ENCODE measurements at places on chromosomes 16 and 17.

GRCh38 chr16:14549789-14550153 lies 80.3 kb downstream of the PARN start:
- no peak for DNase-seq

DNA sequence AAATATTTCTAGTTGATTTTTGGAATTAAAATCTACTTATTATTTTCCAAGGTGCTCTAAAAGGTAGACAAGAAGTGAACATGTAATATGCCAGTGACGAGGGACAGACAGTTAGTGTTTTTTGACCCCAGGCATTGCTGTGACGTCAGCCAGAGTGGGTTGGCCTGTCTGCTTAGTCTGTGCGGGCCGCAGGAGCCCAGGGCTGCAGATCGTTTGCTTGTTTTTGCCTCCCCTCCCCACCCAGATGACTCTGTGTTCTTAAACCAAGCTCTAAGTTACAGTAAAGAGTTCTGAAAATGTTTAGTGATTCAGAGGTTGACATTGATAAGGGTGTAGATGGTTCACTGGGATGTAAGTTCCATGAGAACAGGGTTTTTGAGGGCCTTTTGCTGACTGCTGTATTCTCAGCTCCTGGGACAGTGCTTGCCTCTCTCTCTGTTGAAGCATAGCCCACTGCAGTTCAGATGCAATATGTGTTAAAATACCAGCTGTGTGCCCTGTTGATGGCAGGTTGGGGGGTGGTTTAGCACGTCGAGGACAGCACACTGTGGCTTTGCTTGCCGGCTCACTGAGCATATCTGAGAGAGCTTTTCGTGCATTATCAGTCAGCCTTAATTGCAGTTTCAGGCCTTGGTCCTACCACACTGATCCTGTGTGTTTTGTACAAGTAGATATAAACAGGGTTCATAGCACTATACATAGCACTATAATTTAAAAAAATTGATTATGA lies 64.8 kb downstream of the SEC14L1 start:
- no peak for DNase-seq

- DNase-seq: no peak
Observed at GRCh38 chr17:73305845-73306836, 5.7 kb downstream of the CDC42EP4 start.

- no peak for DNase-seq
Observed at GRCh38 chr16:69520800-69521602, 44.8 kb upstream of the NFAT5 start.

DNA sequence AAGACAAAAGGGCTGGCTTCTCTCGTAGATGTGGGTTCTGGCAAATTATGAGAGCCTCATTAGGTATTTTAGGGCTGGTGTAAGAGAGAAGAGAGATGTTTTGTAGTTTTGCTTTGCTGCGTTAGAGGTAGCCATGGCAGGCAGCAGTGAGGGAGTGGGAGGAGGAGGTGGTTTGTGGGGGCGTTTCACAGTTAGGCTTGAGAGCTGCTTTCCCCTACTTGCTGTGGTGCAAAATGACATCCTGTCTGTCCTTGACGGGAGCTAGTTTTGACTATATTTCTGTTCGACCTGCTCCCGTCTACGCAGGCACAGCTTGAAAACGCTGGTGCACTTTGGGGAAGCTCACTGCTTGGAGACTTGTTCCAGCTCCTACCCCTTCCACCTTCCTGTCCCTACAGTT lies 75.5 kb downstream of the SLC5A11 start:
- peak; percentile 7 for DNase-seq

GRCh38 chr17:54956791-54957190 lies 11.7 kb downstream of the COX11 start:
- no peak for DNase-seq

GRCh38 chr17:43975898-43976297 lies 22.2 kb upstream of the PYY start:
- DNase-seq: no peak

DNA sequence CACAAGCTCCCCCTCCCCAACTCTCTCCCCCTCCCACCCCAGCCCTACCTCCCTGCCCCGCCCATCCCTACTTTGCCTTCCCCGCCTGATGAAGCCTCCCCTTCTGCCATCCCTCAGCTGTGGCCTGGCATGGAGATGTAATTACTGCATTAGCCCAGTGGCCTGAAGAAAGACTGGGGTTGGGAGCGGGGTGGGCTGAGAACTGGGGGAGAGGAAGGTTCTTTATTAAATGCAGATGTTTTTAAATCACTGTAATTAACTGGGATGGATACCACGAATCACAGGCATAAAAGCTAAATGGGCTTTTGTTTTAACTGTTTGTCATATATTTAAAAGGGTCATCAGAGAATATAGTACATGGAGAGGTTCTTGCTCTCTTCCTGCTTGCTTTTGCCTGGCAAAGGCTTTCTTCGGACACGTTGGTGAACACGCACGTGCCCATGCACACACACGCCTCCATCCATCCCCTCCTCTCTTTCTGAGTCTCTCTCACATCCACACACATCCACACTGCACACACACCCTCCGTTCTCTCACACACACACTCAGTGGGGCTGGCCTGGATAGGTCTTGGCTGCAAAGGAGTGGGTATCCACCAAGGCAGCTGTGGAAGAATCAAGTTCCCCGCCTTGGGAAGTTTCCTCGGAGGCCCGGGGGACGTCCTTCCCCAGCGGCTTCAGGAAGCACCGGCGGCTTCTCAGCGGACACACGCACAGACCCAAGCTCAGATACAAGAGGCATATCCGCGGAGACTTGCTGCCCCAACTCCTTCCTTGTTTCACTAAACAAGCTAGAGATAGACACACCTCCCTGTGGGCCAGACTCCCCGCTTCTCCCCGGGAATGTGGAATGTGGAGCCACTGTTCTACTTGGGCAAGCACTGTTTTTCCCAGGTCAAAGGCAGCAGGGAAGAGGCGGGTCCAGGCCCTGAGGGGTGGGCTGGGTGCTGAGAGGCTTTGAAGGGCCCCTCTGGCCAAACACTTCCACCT lies 27.4 kb upstream of the TNRC6C start:
- DNase-seq: no peak

- no peak for DNase-seq
Observed at GRCh38 chr17:58756246-58757161, 850 bp downstream of the PPM1E start.

- DNase-seq: peak; percentile 61
Observed at GRCh38 chr16:31354394-31355291, at the start of gene ITGAX. TSS of gene ITGAX (plus strand) at chr16:31355176. CDS start at chr16:31355255, 79 bp downstream.

DNA sequence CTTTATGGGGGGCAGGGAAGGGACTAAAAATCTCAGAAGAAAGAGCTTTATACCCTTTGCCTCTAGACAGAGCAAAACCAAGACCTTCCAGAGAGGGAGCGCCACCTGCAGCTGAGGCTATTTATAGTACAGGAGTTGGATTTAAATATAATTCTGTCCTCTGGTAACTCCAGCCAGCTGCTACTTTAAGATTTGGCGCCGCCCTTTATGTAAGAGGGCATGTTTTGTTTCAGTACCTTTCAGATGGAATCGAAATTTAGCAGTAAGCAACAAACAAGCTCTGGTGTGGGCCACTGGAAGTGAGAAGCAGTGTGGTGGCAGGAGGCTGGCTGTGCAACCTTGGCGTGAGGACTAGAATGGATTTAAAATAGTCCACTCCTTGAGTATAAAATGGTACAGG lies 5.2 kb upstream of the GUCY2D start:
- DNase-seq: peak; percentile 38

DNA sequence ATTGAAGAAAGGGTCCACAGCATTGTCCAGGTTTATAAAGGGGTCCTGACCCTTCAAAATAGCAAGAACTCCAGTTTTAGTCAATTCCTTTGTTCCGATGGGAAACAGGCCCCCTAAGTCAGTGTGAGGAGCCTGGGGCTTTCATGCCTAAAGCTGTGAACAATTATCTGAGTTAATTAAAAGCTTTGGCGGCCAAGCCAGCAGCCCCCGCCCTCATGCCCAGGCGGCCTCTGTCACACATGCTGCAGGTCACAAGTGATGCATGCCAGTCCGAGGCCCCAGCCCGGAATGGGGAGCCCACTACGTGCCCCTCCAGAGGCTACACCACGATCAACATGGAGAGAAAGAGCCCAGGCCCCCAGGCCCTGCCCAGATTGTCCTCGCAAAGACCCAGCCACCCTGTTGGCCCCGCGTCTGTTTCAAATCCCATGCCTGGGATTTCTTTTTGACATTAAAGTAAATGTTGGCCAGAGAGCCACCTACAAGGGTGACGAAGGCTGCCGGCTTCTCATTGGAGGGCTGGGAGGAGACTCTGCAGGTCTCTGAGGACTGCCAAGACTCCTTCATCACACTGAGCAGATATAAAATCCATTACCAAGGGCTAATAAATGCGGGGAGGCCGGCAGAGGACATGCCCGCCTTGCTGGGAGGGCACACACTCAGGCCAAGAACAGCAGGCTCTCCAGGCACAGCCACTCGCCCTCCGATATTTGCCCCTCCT lies 14.5 kb upstream of the PITPNM3 start:
- no peak for DNase-seq

DNA sequence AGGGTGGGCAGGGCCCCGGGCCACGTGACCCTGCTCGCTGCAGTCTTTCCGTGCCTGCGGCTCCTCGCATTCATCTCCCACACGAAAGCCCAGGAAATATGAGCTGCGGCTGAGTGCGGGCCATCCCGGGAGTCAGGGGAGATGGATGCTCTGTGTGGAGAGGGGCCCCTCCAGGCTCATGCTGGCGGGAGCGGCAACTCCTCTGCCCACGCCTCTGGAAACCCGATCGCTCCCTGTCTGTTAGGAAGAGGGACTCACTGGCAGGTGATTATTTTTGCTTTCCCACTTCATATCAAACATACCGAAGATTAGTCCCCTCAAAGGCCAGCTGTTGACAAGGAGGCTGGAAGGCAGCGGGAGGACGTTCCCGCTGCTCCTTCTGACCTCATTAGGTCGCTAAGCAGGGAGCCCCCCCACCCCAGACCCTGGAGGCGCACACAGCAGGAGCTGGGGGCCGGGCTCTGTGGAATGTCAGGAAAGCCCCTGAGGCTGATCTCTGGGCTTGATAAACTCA lies 228.5 kb downstream of the FOXL1 start:
- DNase-seq: no peak

GRCh38 chr17:64992325-64992802 lies 64.2 kb downstream of the GNA13 start:
- DNase-seq: no peak

- no peak for DNase-seq
Observed at GRCh38 chr17:37097154-37097553, 148.4 kb downstream of the AATF start.

DNA sequence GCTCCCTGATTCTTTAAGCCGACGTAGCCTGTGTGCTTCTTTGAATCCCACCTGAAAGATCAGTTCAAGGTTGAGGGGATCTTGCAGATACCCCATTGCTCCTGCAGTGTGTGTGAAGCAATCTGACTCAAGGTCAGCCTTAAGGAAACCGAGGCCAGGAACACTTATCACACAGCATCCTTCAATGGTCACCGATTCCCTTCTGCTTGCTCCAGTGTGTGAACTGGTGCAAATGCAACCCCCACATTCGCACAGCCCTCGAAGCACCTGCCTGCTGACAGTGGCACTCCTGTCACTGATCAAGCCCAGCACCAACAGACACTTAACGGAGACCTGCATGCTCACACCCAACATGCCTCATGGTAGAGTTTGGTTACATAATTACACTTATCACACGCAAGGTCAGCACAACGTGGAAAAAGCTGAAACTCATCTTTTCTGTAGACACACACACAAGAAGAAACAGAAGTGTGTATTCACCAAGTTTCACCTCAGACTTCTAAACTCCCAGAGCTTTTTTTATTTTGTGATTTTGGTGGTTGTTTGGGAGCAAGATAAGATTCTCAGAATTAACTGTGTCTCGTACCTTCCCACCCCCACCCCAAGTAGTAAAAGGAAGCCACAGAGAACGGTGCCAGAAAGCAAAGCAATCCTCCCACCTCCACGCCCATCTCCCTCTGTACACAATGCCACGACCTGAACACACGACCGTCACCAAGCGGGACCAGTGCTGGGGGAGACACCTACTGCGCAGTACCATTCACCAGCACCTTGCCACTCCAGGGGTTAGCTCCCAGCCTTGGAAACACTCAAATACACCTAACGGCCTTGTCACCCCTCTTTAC lies 37.2 kb downstream of the LITAFD start:
- no peak for DNase-seq

- no peak for DNase-seq
Observed at GRCh38 chr17:21042458-21043295, at the start of gene USP22. TSS of gene USP22 (minus strand) at chr17:21043011. CDS start at chr17:21042835, 176 bp downstream.

DNA sequence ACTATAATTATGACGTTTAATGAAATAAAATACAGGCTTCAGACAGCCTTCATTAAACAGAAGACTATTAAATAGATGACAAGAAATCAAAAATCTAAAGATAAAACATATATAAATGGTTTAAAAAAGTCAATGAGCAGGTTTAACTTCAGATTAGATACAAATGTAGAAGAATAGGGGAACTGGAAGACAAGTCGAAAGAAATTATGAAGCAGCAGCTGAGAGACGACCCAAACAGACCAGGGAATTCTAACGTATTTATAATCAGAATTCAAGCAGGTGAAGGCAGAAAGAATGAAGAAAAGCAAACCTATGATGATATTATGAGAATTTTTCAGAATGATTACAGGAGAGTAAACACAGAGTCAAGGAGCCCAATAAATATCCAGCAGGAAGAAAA lies 235.1 kb upstream of the XYLT1 start:
- DNase-seq: no peak

DNA sequence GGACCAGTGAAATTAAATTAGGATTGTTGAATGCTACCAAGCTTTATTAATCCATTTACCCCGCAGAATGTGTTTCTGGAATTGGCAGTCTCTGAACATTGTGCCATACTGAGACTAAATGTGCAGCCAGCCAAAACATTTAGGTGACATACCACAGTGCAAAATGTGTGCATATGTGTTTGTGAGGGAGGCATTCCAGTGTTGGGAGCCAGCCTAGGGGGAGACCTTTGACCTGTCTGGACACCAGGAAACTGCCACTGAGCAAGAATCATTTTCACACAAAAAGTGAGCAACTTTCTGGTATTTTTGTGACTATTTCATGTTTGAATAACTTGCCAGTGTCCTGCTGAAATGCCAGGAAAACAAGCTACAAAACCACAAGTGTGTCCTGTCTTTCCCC lies 64.7 kb upstream of the SLC12A3 start:
- DNase-seq: no peak

DNA sequence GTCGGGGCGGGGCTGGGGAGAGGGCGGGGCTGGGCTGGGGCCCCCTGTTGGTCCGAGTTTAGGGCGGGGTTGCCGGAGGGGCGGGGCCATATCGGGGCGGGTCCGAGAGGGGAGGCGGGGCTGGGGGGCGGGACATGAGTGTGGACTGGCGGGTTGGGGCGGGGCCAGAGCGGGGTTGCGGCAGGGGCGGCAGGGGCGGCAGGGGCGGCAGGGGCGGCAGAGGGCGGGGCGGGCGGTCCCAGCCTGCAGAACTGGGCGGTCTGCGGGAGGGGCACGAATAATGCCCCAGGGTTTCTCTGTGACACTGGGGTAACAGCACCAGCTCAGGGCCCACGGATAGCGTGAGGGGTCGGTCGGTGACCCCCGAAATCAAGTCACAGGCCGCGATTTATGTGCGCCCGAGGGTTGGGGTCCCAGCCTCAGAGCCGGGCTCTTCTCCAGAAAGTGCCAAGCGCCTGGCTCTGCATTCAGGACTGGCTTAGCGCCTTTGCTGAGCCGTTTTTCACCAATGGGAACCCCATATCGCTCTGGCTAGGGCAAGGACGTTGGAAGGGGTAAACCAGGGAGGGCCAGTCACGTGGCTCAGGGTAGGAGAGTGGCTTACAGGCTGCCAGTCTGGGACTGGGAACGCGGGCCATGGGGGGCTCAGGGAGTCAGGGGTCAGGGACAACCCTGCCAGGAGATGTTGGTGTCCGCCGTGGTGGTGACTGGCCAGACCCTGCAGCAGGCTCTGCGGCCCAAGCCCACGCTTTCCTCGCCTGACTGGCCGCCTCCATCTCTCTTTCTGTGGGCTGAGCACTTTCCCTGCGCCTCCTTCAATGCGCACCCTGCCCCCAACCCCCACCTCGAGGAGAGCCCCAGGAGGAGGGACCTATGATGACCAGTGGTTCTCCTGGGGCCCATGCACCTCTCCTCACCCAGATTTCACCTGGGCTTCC lies 1.2 kb upstream of the METTL26 start:
- peak; percentile 89 for DNase-seq

Data from CD4-positive, alpha-beta T cell treated with Interleukin-12 subunit alpha and Interleukin-12 subunit beta, for 1 hour (primary cell).